Esophagus squamous epithelium (tissue), 5 donors: ENCODE measurements at places on chromosomes 11 and 22.

DNA sequence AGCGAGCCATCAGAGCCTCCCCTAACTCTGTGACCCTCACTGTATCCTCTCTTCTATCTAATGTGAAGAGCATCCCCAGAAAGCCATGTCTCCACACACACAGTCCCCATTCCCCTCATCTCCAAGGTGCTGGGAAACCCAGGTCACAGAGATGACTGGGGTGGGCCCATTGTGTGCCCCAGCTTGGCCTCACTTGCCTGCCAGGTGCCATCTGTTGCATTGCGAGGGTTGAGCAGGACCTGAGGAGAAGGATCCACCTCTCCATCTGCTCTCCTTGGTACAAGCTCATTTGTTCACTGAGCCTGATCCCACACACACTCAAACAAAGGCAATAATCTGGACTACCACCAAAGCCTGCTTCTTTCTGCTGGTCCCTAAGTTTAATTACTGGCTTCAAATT lies 118.8 kb downstream of the SPATA19 start:
- no peak for DNase-seq

DNA sequence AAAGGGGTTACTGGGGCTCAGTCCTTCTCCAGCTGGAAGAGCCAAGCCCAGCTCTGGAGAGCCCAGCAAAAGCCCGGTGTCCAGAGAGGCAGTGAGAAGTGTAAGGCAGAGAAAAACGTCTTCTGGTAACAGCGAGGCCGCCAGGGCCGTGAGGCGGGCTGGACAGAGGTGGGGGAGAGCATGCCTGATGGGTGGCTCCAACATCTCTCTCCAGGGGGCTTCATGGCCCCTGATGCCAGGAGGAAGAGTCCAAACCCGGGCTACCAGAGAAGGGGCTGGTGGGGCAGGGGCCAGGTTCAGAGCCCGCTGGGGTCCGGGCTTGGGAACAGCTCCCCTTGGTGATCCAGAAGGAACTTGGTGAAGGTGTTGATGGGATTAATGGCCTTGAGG lies 21.7 kb downstream of the ARHGAP1 start:
- no peak for DNase-seq

DNA sequence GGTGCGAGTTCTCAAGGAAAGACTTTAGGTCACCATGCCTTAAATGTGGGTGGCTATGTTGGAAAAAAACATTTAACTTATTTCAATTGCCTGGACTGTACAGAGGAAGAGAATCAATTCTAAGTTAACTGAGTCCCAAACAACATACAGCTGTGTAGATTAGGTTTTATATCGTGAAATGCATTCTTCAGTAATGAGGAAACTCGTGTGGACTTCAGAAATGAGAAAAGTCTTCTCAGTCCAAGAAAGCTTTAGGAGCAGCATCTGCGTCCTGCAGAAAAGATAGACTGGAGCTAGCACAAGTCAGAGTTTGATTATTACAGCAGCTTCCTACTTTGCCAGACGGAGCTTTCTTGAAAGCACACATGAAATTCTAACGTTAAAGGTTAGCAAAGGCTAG lies 673.0 kb downstream of the OPCML start:
- no peak for DNase-seq

DNA sequence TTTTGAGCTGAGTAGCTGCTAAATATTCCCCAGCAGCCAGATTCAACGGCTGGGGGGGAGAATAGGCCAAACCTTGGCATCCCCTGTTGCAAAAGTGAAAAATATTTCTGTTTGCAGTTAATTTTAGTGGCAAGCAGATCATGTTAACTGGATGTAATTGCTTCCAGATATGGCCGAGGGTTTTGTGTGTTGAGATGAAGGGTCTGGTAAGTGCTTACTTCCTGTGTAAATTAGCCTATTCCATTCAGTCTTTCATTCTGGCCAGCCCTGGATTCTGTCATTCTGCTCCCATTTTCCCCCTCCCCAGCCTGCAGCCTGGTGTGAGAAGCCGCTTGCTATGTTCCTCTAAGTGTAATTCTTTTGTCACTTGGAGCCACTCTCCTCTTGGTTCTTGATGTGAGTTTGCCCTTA lies 17.4 kb downstream of the ZBTB16 start:
- DNase-seq = no peak

DNA sequence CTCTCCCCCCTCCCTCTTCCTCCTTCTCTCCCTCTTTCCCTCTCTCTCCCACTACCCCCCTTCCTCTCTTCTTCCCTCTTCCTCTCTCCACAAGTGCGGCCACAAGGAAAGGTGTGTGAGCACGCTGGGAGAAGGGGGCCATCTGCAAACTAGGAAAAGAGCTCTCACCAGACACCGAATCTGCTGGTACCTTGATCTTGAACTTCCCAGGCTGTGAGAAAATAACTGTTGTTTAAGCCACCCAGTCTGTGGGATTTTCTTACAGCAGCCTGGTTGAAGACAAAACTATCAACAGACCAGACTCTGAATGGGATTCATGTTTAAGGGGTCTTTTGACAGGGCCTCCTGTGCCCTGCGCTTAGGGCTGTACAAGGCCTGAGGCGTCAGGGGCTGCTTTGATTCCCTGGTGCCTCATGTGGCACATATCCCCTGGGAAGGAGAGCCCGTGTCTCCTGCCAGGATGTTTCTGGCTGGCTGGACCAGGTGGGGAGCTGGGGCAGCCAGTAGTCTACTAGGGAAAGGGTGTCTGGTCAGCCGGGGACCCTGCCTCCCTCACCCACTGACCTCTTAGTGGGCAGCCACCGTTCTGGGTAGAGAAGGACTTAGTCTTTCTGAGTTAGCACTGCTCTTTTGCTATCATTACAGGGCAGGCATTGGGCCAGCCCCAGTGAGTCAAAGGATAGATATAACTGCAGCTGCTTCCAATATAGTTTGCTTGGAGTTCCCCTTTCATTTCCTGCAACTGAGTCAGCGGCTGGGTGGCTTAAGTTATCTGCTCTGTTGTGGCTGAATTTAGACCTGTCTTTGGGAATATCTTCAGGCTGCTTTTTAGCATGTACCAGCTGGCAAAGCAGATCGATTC lies 6.2 kb downstream of the PANX1 start:
- DNase-seq = no peak

DNA sequence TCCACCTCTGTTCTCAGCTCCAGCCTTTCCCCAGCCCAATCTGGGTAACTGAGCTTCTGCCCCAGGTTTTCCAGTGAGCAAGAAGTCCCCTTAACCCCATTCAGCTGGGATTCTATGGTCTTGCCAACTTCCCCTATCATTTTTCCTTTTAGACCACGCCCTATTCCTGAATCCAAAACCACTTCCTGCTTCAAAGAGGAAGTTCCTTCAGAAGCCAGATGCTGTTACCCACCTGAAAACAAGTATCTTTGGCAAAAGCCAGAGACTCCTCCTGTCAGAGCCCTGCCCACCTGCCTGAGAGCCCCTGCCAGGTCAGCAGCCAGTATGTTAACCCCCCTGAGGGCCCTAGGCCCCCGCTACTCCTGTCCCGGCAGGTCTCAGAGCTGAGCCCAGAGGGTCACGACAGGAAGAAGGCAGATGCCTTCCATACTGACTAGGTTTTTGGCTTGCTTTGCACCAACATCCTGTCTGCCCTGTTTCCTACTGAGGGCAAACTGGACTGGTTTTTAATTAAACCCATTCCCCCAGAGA lies 20.3 kb upstream of the MICAL2 start:
- DNase-seq = no peak

DNA sequence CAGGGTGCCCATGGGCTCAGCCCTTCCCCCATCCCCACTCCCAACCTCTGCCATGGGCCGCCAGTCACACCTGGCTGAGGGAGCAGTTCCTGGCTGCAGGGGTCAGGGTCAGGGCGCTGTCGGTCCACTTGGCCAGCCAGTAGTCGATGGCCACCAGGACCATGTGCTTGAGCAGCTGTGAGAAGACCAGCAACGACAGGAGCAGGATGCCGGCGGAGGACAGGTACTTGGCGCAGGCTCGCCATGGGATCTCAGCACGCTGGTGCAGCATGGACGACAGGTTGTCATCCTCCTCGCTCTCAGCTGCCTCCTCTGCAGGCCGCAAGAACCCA lies 18.3 kb upstream of the KCNJ11 start:
- DNase-seq = no peak

GRCh38 chr22:24836282-24836681 lies 30.3 kb downstream of the SGSM1 start:
- DNase-seq = no peak

DNA sequence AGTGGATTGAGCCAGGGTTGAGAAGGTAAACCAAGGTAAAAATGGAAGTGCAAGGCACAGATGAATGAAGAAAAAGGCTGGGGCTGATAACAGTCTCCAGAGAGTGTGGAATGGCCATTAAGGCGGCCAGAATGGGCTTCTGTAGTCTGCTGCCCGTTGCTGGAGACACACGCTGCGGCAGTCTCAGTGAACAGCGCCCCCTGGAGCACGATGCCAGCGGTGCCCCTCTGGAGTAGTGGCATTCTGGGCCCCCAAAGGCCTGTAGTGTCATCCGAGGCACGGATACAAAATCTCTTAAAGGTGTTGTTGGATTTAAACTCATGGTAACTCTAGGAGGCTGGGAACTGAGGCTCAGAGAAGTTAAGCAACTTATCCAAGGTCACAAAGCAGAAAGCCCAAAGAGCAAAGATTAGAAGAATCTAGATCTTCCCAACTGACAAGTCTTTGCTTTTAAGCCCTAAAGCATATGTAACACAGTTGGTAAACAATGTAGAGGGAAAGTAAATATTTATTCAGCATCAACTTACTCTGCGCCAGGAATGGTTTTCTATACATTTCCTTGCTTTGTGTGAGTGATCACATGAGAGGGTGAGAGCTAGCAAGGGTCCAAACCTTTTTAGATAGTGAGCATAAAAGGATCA lies 18.2 kb downstream of the KCNJ1 start:
- DNase-seq = no peak

DNA sequence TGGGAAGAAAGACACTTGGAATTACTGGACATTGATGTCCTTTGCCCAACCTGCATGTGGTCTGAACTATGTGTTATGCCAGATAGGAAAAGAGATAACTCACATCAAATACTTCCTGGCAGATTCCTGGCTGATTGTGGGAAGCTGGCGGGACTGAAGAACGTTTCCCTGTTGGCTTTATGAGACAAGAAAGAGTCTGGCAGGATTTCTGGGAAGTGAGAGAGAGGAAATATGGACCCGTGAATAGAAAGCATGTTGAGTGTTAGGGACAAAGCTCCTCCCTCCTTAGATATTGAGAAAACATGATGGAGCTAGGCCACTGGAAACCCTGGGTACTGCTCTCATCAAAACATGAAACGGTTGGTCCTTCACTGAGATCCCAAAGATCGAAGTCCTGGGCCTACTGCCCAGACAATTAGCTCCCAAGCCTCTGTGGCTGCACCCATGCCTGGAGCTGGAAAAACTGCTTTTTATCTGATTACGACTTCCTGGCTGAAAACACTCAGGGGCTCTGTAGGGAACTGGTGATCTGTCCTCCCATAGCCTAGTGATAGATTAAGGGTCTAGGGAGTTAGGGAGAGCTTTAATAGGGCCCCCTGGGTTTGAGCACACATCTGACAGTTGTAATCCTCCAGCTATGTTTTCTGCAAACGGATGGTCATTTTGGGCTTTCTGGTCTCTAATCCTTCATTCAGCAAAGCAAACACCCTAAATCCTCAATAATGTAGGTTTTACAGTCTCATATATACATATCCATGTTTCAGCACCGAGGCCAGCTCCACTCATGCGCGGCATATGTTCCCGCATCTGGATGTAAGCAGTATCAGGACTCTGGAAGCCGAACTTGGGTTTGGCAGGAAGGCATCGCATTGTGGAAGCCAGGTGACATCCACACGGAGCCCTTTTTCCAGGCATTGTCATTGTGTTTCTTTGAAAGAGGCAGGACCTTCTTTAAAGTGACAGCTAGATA lies 6.1 kb upstream of the B3GAT1 start:
- no peak for DNase-seq

DNA sequence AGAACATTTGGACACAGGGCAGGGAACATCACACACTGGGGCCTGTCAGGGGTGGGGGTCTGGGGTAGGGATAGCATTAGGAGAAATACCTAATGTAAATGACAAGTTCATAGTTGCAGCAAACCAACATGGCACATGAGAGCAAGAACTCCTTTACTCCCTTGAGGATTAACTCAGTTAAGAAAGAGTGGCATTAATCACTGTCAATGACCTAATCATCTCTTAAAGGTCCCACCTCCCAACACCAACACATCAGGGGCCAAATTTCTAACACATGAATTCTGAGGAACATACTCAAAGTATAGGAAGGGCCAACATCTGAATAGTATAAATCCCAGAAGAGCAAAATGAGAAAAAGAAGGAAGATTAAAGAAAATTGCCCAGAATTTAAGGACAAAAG lies 272.9 kb downstream of the SWAP70 start:
- DNase-seq = no peak

GRCh38 chr11:21628641-21629040 lies 564.2 kb upstream of the ANO5 start:
- DNase-seq = no peak

DNA sequence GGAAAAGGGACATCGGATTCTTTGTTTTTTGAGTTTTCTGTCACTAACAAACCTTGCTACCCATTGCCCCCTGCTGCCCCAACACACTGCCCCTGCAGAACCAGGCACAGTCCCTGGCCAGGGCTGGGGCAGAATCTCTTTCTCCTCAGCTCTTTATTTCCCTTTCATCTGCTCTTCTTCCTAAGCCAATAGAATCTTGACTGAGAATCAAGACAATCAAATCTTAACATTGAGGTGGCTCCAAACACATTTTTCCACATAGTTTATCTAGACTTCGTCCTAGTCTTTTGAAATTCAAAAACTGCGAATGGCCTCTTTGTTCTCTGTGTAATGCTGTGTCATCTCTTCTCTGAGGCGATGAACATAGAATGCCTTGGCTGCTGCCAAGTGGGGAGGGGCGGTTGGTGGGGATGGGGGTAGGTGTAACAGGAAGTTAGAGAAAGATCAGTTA lies 16.1 kb upstream of the NTM start:
- DNase-seq = no peak

- DNase-seq = no peak
These were observed 110.2 kb downstream of the ST3GAL4 start for GRCh38 chr11:126465573-126466188.

DNA sequence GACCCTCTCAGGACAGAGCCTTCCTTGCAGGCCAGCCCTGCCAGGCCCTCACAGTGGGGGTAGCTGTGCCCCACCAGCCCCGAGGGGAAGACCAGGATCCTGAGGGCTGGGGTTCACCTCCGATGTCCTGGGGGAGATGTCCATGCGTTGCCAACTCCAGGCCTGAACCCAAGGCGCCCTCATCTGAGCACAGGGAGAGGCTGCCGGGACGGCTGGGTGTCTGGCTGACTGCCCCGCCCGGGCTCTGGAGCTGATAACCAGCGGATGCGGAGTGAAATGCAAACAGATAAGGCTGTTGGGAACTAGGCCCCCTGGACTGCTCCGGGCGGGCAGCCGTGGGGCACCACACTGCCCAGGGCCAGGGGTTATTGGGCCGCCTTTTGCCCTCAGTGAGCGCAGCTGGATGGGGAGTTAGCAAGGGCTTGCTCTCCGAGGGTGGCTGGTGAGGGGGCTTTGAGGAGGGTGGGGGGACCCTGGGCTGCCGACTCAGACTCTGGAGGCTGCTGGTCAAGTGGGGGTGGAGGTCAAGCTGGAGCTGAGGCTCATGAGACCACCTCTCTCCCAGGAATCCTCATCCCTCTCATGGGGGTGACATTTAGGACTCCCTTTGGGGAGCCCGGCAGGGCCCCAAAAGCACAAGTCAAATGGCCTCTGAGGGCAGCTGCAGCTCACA lies 5.6 kb upstream of the MUC6 start:
- no peak for DNase-seq

- no peak for DNase-seq
These were observed 47.3 kb upstream of the TMEM45B start for GRCh38 chr11:129768356-129768755.
